NCI-H1436 (cell line): ENCODE measurements at places on chromosomes 11 and 22.

- DNase-seq, result peak; percentile 34
These were observed 64.2 kb downstream of the RAB30 start for GRCh38 chr11:83007477-83007876.

- DNase-seq, result no peak
These were observed 6.6 kb downstream of the CNGA4 start for GRCh38 chr11:6245536-6245935.

- DNase-seq, result no peak
These were observed 45.6 kb downstream of the IGSF9B start for GRCh38 chr11:133911171-133911570.

DNA sequence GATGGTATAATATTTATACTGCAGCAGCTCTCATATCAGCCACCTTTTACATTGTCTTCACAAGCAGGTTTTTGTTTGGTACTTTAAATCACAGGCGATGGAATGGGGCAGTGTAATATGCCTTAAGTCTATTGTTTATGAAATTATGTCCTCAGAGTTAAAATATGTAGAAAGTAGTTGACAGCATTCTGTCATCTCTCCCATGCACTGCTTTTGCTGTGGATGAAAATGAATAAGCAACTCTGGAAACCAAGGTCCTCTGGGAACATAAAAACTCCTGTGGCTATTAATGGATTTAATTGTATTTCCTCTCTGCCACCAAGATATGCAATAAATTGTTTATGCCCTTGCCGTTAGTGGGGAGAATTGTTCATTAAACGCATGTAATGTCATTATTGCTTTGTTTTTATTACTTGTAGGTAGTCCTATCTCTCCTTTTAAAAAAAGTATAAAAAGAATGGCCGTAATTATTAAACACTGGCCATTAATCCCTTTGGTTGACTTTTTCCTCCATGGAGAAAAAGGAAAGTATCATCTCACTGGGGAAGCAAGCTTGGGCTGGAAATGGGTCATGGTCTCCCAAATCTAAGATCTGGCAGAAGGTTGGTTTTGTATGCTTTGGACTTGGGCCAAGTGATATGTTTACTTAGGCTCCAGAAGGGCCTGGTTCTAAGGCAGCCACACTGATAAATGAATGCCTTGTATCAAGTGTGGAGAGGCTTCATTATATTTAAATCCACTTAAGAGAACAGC is 13.1 kb downstream of the PACS1 start:
- DNase-seq, result peak; percentile 57

GRCh38 chr11:129596351-129596750 is 219.3 kb upstream of the TMEM45B start:
- DNase-seq, result no peak

DNA sequence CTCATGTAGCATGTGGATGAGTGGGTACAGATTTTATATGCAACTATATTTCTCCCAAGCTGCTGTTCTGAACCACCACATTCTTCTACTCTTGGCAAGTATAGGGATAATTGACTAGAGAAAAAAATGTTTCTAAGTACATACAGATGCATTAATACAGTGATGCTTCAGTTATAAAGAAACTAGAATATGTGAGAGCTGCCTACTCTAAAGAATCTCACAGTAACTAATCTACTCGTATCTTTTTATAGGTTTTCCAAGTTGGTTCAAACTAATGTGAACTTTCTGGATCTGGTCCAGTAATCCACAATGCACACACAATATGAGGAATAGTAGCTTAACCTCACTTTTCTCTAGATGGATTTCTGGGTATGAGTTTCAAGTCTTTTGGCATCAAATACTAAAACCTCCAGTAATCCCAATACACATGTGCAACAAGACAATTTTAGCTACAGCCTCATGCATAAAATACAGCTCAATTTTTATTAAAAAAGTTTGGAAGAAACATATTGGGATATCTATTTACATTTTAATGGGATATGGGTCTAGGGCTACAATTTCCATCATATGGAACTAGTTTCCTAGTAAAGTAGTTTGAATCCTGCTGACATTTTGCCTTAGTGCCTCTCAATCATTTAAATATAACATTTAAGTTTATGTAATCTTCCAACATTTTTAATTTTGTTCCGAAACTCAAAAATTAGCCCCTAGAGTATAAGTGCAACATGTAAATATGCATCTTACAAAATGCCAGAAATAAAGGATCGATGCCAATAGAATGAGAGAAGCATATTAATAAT is 2209.7 kb downstream of the LRRC4C start:
- DNase-seq, result no peak

- DNase-seq, result no peak
These were observed 14.0 kb downstream of the B3GAT1 start for GRCh38 chr11:134398079-134398444.

- DNase-seq, result no peak
These were observed 12.0 kb upstream of the FOLR1 start for GRCh38 chr11:72179804-72180396.

GRCh38 chr11:120527111-120527761 is 15.7 kb downstream of the GRIK4 start:
- peak; percentile 12 for DNase-seq

DNA sequence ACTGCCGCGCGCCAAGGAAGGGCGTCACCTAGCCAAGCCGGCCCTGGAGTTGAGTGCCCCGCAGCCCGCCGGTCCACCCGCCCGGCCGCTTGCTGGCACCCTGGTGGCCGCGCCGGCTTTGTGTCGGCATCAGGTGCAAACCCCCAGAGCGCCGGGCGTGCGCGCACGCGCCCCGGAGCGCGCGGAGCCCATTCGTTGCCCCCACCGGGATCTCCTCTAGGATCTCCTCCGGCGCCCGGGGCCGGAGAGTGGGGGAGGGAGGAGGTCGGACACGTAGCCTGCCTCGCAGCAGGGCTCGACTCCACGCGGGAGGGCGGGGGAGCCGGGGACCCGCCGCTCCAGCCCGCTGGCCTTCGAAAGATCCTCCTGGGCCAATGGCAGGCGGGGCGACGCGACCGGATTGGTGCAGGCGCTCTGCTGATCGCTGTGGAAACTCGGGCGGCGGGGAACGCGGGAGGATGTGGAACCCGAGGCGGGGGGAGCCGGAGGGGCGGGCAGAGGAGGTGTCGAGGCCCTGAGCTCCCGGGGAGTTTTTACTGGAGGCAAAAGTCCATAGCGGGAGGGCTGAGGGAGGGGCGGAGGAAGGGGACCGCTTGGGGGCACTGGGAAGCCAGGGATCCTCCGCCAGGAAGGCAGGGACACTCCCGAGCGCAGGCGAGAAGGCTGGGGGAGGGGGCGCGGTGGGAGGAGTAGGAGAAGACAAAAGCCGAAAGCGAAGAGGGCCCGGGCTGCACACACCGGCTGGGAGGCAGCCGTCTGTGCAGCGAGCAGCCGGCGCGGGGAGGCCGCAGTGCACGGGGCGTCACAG is at the start of gene FADS2:
Gene FADS2 (plus strand): TSS at position 730 of the 808 bp plus-strand sequence. CDS start 91 bp downstream, outside the sequence.
- DNase-seq, result peak; percentile 95
